ENCODE measurements at places on chromosomes 3 and 15.

GRCh38 chr3:158790901-158791589 is 10.8 kb upstream of the MFSD1 start:
- no peak overlapping the region for H3K27ac ChIP-seq
- H3K36me3 ChIP-seq, result no peaks in the 10 kb centered on the region
- no peaks in the 10 kb centered on the region for H3K27me3 ChIP-seq
- DNase-seq, result peak; percentile 20
- no peak overlapping the region for H3K4me3 ChIP-seq

- H3K27ac ChIP-seq, result peak overlapping the region; percentile 99
- peaks cover 55% of the 10 kb centered on the region for H3K4me1 ChIP-seq
- no peak overlapping the region for H3K4me3 ChIP-seq
- no peaks in the 10 kb centered on the region for H3K27me3 ChIP-seq
- no peak for DNase-seq
These were observed 96.7 kb upstream of the MYZAP start for GRCh38 chr15:57495041-57495440.

GRCh38 chr3:62114763-62115162 is 258.6 kb downstream of the FEZF2 start:
- no peak overlapping the region for H3K27ac ChIP-seq
- no peaks in the 10 kb centered on the region for H3K4me1 ChIP-seq

GRCh38 chr15:40554161-40554525 is 10.7 kb downstream of the CCDC32 start:
- DNase-seq, result no peak
- no peak overlapping the region for H3K4me3 ChIP-seq
- peaks cover 11% of the 10 kb centered on the region for H3K36me3 ChIP-seq
- H3K27ac ChIP-seq, result no peak overlapping the region

DNA sequence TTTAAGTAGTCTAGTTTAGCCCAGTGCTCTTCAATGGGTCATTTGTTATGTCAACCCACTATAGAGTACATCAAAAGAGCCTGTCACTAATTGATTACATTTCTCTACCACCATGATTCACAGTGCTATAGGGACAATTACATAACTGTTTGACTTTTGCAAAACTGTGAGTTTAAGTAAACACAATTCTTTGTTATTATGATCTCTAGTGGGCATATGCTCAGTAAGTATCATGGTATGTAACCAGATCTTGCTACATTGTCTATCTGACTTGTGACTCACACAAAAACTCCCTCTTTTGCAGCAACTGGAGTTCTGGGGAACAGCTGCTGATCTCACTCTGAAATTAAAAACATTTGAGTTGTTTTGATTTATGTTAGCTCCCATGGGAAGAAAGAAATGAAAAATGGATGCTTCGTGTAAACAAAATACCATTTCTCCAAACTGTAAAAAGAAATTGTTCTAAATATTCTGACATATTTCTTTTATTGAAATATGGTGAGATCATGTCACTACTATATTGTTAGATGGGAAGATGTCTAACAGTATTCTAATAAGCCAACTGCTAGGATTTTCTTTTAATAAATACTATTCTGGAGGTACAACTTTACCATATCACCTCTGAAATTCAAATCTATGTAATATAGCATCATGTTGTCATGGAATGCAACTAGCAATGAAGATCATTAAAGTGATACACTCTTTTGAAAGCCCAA is 470.4 kb downstream of the ROBO1 start:
- H3K4me1 ChIP-seq, result no peaks in the 10 kb centered on the region
- H3K4me3 ChIP-seq, result no peak overlapping the region
- H3K27ac ChIP-seq, result no peak overlapping the region
- H3K36me3 ChIP-seq, result no peaks in the 10 kb centered on the region
- no peaks in the 10 kb centered on the region for H3K27me3 ChIP-seq

DNA sequence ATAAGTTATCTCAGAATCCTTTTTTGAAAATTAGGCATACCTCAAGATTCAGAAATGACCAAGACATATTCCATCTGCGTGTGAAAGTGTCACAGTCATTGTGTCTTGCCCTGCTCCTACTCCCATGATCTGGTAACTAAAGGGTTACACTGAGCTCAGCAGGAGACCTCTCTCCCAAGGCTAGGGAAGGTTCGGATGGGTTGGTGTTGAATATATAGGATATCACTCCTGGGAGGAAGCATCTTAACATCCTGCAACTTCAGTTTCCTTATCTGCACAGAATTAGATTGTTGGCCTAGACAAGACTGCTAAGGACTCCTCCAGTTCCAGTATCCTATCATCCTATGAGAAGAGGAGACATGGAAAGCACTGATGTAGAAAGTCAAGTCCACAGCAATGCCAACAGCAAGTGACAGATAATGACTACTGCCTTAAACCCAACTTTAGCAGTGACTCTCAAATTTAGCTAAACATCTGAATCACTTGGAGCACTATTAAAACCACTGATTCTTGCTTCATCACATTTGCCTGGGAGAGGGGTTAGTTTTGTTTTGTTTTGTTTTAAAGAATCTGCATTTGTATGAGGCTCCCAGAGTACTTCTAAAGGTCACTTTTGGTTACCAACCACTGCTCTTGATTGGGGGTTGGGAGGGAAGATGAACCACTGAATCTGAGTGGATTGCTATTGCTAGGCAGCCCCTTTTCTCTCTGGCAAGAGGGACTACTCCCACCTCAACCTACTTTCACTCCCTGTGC is 9.7 kb downstream of the ADAMTS9 start:
- DNase-seq, result no peak
- H3K27ac ChIP-seq, result no peak overlapping the region
- H3K27me3 ChIP-seq, result no peaks in the 10 kb centered on the region
- H3K4me3 ChIP-seq, result no peak overlapping the region

DNA sequence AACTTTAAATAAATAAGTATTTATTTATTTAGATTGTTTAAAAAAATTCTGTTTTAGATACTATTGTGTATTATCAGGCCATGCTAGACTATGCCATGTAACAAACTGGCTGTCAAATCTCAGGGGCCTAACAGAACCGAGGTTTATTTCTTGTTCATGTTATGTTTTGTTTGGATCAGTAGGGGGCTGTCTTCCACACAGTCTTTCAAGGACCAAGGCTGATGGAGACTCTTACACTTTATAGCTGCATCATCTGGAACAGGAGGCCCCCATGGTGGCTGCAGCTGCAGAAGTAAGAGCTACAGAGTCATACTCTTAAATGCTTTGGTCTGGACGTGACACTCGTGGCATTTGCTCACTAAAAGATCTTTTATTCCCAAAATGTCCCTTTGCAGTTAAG is 33.0 kb upstream of the ARL14 start:
- no peak for DNase-seq
- H3K36me3 ChIP-seq, result no peaks in the 10 kb centered on the region
- no peaks in the 10 kb centered on the region for H3K4me1 ChIP-seq
- no peak overlapping the region for H3K27ac ChIP-seq
- no peak overlapping the region for H3K4me3 ChIP-seq

GRCh38 chr3:127050733-127051132 is 67.8 kb downstream of the PLXNA1 start:
- DNase-seq, result peak; percentile 2
- H3K4me3 ChIP-seq, result no peak overlapping the region
- H3K36me3 ChIP-seq, result no peaks in the 10 kb centered on the region
- no peaks in the 10 kb centered on the region for H3K27me3 ChIP-seq
- peaks cover 12% of the 10 kb centered on the region for H3K4me1 ChIP-seq

GRCh38 chr3:51099794-51100535 is 285.1 kb upstream of the MANF start:
- H3K36me3 ChIP-seq, result no peaks in the 10 kb centered on the region
- H3K27me3 ChIP-seq, result no peaks in the 10 kb centered on the region
- H3K4me3 ChIP-seq, result no peak overlapping the region
- peak; percentile 49 for DNase-seq
- no peak overlapping the region for H3K27ac ChIP-seq
